ENCODE measurements at places on chromosomes 12 and 14.

DNA sequence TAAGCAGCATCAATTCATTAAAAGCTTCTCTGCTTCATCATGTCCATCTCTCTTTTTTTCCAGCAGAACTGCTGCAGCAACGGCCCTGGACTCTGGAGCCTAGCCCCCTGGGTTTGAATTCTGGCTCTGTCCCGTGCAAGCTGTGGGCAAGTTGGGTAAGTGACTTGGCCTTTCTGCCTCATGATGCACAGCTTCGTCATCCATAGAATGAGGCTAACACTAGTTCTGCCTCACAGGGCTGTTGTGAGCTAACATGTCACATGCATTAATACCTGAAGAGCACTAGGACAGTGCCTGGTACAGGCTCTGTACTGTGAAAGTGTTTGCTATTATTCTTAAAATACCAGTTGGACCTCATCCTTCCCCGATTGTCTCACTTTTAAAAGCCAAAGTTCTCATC is 4.2 kb downstream of the KRT82 start:
- no peak for DNase-seq

DNA sequence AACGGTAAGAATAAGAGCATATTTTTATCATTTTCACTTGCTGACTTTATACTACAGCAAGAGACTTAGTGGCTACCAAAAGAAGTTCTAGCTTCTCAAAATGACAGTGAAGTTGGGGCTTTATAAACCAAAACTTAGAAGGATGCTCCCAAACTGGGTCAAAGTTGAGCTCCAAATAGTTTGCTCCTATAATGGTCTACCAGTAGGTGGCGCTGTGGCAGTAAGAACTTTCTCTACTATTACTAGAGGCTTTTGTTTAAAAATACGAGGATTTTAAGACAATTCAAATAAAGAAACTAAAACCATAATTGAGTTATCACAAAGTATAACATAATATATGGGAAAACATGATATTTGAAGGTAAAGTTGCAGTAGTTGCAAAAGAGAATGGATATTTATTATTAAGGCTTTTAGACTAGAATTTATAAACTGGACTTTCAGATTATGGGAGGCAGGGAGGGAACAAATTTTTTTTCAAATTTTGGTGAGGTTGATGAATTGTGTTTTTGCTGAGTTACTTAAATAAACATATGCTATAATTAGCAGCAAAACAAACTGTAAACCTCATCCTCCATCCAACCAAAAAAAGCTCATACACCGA is 75.0 kb downstream of the TGFB3 start:
- DNase-seq, result no peak

GRCh38 chr12:39199351-39199750 is 243.6 kb downstream of the KIF21A start:
- DNase-seq, result no peak

- no peak for DNase-seq
These were observed 17.9 kb upstream of the GALNT9 start for GRCh38 chr12:132347176-132347855.

- DNase-seq, result no peak
These were observed 305.6 kb downstream of the RAD51B start for GRCh38 chr14:68124979-68125731.

DNA sequence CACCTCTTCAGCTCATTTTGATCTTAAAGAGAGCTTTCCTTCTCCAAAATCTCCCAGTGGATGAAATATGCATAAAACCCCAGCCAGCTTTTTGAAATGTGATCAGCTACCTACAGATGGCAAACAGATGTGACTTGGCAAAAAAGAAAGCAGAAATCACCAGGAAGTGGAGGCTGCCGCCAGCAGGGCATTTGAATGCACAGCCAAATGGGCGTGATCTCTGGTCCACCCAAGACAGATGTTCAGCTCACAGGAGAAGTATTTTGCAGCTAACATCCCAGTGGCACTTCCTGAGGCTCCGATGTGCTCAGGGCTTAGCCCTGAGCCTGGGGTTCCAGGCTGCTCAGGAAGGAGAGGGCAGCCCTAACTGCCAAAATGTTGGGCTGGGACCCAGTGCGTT is 78.3 kb downstream of the LGMN start:
- DNase-seq, result no peak

DNA sequence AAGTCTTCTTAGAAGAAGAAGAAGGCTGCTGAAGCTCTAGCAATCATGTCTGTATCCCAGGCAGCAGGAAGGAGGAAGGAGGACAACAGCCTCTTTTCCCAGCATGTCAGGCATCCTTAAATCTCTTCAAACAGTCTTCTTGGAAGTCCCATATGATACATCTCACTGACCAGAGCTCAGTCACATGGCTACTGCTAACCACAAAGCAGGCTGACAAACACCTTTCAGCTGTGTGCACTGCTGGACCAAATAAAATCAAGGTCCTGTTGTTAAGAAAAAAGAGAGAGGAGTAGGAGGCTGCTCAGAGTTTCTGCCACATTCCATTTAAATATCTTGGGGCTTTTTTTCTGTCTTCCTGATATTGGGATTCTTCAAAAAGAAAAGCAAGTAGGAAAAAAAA is 203.4 kb upstream of the PELI2 start:
- DNase-seq, result no peak

- DNase-seq, result no peak
These were observed 14.8 kb downstream of the DGLUCY start for GRCh38 chr14:91128699-91129098.

GRCh38 chr14:77141214-77142004 is at the start of gene ZDHHC22:
TSS of gene ZDHHC22 (minus strand) at chr14:77141791. CDS start at chr14:77139738, 2,053 bp downstream.
- peak; percentile 39 for DNase-seq

- no peak for DNase-seq
These were observed 32.2 kb upstream of the RXYLT1 start for GRCh38 chr12:63747553-63747952.

DNA sequence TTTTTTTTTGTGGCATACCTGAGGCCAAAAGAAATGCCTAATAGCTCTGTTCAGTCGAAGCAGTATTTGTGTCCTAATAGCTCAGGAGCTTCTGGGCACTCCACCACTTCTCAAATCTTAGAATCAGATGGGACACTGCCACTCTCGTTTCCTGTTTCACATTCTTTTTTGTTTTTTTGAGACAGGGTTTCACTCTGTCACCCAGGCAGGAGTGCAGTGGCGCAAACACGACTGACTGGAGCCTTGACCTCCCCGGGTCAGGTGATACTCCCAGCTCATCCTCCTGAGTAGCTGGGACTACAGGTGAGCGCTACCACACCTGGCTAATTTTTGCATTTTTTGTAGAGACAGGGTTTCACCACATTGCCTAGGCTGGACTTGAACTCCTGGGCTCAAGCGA is 52.7 kb downstream of the SPPL3 start:
- no peak for DNase-seq

DNA sequence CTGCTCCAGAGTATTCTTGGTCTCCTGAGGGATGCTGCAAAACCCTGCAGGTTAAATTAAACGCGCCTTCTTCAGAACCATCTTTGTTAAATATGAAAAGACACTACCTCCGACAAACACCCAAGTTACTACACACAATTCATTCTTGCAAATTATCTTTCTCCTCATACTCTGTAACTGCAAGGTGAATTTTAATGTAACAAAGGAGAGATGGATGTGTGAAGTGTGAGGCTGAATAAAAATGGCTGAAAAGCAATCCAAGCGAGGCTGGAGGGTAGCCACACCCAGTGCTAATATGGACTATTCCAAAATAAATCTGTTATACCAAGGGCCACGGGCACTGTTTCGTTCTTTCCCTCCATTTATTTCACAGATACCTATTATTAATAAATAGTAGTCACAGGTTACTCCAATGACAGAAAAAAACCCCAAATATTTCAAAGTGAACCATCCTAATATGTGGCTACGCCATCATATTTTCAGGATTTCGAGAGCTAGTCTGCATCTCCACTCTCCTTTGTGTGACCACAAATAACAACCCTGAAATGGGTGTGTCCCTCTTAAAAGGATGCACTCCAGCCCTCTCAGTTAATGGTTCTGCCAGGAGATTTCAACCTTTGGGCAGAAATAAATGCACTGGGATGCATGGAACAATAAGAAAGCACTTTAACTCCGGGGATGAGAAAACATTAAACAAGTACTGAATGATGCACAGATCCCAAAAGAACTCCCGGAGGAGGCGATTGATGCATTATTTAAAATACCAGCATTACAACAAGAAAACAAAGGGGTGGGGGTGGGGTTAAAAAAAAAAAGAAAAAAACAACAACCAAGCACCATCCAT is 53.1 kb upstream of the CCDC175 start:
- no peak for DNase-seq

GRCh38 chr12:124498275-124499189 is 68.9 kb downstream of the NCOR2 start:
- DNase-seq, result no peak

DNA sequence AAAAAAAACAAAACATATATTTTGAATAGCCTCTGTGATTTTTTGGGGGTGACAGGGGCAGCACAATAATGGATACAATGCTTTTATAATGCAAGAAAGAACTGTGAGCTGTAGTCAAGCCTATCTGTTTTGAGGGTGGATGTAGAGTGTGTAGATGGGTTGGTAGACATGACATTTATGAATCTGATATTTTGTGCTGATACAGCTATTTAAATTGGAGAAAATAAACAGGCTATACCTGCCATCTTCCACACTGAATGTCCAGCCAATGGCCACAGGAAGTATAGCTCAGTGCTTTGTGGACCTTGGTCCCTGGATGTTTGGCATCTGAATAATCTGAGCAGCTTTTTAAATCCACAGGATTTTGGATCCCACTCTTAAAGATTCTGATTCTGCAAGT is 175.0 kb downstream of the NEDD1 start:
- DNase-seq, result no peak

- no peak for DNase-seq
These were observed 772.5 kb downstream of the DIO2 start for GRCh38 chr14:79438696-79439342.

- no peak for DNase-seq
These were observed 128.6 kb upstream of the PLEKHG7 start for GRCh38 chr12:92574051-92574783.

- DNase-seq, result no peak
These were observed 6.9 kb upstream of the NTS start for GRCh38 chr12:85866986-85867776.

All from occipital lobe (tissue), 3 donors.